Stimulated activated effector memory CD8-positive, alpha-beta T cell treated with anti-CD3 and anti-CD28 coated beads, Interleukin-12 subunit alpha, Interleukin-12 subunit beta, amount 100 ng/mL, for 72 hours (primary cell): ENCODE measurements at places on chromosomes 16 and 17.

DNA sequence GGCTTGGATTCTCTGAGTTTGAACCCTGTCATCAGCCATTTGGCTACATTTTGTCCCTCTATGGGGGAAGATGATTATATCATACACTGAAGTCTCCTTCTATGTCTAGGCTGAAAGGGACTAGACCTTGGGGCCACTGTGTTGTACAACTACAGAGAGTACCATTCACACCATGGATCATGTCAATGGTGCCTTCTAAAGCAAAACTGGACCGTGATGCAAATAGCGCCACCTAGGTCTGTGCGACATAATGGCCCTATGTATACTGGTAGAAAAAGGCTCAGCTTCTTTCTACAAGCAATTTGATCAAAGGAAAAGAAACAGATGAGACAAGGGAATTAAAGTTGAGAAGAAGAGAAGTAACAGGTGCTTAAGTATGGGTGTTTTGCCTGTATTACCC, 100.7 kb downstream of the LYRM1 start:
- peak; percentile 51 for DNase-seq

DNA sequence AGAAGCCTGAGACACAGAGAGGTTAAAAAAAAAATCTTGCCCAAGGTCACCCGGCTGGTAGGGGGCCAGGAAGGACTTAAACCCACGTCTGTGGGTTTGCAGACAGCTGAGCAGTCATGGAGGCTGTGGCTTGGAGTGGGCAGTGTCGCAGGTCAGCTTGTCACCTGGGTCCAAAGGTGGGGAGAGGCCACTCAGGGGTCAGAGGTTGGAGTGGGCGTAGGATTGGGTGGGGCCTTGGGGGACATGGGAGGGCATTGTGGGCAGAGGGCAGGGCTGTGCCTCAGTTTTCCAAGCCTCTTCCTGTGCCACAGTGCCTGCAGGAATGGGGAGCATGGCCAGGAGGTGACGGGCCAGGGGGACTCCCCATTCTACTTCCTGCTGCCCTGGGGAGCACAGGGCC, 2.0 kb upstream of the NDRG4 start:
- DNase-seq, result no peak

DNA sequence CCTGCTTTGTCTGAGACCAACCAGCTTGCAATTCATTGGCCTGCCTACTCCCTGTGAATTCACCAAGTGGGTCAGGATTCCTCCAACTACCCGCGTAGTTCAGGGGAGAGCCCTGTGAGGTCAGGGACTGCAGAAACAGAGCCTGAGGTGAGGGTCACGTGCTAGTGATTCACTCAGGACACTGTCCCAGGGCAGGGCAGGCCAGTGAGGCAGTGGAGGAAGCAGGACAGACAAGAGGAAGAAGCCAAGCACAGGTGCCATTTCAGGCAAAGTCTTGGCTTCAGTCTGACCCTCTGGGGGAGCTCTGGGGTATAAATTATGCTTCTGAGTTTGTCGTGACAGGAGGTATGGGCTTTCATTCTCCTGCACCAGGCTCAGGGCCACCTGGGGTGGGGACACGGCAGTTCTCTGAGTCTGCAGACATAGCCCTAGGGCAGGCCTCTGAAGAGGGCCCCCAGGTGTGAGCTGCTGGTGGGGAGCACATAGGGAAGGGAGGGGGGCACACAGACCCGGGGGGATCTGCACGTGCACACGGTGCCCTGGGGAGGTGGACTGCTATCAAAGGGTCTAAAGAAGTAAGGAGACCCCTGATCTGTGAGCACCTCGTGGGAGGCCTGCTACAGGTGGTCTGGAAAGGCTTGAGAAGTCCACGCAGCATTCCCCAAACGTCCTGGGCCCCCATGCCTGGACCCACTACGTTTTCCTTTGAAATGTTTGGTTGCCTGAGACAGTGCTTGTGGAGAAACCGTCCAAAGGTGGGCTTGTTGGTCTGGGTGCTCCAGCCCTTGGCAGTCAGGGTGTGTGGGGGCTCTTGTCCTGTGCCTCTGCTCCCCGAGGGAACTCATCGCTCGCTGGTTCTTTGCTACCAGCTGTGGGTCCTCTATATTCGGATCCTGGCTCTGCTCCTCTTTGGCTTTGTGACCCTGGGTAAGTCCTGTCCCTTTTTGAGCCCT, 46.4 kb downstream of the NKD1 start:
- no peak for DNase-seq

GRCh38 chr17:31405890-31406371, 14.5 kb downstream of the RAB11FIP4 start:
- no peak for DNase-seq

- peak; percentile 15 for DNase-seq
Observed at GRCh38 chr16:11613381-11614303, 26.9 kb upstream of the LITAF start.

DNA sequence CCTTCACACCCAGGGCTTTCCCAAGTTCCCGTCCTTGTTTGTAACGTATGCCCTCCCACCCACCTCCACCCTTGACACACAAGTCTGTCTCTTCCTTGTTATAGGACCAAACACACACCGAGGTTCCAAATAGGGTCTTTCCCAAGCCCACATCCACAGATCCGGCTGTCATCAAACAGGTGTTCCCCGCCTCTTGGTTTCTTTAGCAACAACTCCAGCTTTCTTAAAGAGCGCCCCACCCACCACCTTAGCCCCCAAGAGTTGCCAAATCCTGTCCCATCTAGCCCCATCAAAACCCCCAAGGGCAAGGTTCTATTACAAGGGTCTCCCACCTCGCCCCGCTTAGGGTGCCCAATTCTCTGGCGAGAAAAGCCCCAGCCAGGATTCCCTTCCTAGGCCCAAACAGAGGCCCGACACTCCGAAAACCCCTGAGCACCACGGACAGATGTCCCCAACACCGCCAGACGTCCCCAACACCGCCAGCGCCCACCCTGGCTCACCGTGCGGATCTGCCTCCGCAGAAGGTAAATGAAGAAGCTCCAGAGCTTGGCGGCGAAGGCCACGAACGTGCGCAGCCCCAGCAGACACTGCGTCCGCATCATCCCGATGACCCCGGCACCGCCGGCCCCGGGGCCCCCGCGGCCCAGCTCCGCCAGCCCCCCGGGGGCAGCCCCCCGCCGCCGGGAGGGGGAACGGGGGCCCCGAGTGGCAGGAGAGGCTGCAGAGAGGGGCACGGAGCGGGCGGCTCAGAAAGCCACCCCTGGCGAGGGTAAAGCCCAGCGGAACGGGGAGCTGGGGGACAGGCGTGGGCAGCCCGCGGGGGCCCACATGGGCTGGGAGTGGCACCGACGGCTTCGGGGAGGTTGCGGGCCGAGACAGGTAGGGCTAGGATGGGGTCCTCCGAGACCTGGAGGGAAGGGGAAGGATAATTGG, 573 bp downstream of the CTDNEP1 start:
- DNase-seq, result no peak

DNA sequence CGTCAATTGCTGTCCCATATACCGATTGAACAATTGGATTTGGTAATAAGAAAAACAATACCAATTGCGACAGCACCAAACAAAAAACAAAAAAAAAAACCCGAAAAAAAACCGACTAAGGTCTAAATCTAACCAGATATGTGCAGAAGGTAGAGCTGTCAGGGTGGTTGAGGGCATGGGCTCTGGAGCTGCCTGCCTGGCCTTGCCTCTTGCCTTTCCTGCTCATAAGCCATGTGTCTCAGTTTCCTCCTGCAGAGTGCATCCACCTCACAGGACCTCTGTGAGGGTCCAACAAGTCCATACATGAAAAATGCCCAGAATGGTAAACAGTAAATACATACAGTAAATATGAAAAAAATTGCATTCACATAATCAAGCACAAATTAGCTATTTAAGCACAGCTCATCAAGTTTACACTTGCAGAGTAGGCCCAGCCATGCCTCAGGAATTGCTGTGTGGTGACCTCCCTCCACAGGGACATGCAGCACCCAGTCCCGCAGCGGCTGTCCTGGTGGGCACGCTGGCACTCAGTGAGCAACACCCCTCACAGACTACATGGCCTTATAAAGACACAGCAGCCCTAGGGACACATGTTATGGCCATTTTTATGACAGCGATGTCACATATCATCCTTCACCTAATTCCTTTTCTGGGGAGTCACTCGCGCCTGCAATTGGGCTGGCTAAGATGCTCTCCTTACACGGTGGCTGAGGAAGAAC, 17.9 kb downstream of the TBC1D28 start:
- no peak for DNase-seq

- no peak for DNase-seq
Observed at GRCh38 chr16:4847774-4848587, 700 bp downstream of the UBN1 start.

GRCh38 chr16:74623214-74623838, 16.4 kb upstream of the GLG1 start:
- DNase-seq, result no peak

DNA sequence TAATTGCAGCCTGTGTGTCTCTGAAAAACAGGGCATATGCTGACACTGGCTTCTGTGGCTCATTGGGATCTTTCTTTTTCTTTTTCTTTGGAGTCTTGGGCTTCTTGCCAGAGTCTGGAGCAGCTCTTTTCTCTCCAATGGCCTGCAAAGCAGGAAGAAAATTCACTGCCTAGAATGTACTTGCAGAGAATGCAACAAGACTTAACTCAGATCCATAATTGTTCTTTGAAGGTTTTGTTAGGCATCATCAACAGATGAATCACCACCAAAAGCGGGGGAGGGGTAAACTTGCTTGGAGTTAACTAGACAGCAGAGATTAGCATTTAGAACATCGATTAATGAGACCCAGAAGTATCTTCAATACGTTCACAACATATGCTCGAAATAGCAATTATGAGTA, 100.9 kb downstream of the TOX3 start:
- DNase-seq, result no peak

- peak; percentile 63 for DNase-seq
Observed at GRCh38 chr16:70738083-70738977, 52.5 kb upstream of the MTSS2 start.

DNA sequence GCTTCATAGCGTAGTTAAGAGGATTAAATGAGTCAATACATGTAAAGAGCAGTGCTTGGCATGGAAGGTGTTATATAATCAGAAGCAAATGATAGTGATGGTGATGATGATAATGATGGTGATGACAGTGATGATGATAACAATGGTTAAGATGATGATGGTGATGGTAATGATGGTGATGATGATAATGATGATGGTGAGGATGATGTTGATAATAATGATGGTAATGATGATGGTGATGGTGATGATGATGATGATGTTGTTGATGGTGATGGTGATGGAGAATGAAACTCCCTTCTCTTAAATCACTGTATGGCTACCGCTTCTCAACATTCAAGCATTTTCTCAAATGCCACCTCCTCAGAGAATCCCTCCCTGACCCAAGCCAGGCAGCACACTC, 190.5 kb downstream of the TMEM132E start:
- no peak for DNase-seq

GRCh38 chr16:49639739-49640431, 216.0 kb downstream of the ZNF423 start:
- no peak for DNase-seq

- DNase-seq, result peak; percentile 57
Observed at GRCh38 chr16:17224879-17225281, 245.9 kb downstream of the XYLT1 start.

DNA sequence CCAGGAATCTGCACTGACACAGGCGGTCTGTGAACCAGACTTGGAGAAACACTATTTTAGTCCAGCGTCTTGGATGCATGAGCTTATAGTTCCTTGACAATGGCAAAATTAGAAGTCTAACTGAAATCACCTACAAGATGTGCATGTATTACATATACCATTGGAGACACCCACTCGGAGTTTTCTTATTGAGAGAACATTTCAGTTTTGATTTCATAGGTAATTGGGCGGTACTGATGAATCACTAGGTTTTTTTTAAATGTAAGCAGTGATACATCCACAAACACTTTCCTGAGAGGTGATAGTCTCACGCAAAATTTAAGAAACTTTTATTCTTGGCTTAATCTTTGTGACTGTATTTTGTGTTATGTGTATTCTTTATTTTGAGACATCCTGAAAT, 69.8 kb downstream of the PRKCA start:
- no peak for DNase-seq

- DNase-seq, result no peak
Observed at GRCh38 chr16:85229869-85230462, 117.7 kb upstream of the CIBAR2 start.

DNA sequence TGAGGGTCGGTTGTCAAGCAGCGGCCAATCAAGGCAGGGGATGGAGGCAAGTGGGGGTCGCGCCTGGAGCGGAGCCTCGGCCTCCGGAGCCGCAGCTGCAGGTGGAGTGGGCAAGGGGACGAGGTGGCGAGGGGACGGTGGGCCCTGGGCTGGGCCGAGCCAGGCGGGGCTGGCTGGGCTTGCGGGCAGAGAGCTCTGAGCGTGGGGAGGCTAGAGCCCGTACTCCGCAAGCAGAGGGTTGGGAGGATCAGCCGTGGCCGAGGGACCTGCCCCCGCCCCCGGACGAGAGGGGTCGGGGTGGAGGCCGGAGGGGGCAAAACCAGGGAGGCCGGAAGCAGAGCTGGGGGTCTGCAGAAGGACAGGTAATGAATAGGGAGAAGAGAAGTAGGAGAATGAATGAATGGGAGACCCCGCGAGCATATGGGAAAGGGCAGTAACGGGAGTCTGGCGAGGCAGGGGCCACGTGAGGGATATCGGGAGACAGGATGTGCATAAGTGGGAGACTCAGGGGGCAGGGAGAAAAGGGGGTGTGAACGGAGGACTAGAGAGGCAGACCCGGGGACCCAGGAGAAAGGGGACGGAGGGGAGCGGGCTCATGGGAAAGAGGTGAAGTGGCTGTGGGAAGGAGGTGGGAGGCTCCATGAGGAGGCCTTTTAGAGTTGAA, at the start of gene KATNB1:
KATNB1 (plus strand) TSS at position 16 of the 664 bp plus-strand sequence. CDS start 1,474 bp downstream, outside the sequence.
- DNase-seq, result no peak

GRCh38 chr17:29252101-29252791, 5.6 kb downstream of the CRYBA1 start:
- no peak for DNase-seq

DNA sequence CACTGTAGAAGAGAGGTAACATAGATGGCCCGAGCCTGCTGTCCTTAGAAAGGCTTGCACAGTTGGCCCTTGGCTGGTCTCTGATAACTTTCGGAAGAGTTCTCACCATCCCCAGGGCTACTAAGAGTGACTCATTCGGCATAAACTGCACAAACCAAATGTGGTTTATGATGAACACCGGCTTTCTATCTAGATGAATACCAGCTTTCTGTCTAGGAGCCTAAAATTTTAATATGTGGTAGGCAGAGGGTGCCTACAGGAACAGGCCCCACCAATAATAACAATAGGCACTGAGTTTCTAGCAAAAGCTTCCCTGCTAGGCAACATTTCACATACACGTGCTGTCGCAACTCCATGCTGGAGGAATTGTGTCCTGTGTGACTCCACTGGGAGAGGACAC, 15.4 kb downstream of the CNOT1 start:
- no peak for DNase-seq

GRCh38 chr16:27450196-27450549, 48.2 kb downstream of the IL21R start:
- DNase-seq, result no peak

DNA sequence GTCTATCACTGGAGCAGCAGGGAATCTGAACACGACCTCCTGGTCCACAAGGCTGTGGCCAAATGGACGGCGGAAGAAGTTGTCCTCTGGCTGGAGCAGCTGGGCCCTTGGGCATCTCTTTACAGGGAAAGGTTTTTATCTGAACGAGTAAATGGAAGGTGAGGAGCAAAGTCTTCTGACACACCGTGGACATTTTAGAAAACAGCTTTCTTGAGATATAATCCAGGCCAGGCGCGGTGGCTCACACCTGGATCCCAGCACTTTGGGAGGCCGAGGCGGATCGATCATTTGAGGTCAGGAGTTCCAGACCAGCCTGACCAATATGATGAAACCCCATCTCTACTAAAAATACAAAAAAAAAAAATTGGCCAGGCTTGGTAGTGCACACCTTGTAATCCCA, 17.1 kb downstream of the BFAR start:
- DNase-seq, result no peak

- DNase-seq, result no peak
Observed at GRCh38 chr17:57622683-57623433, 122.2 kb downstream of the CCDC182 start.

GRCh38 chr16:48680881-48681280, 70.9 kb upstream of the N4BP1 start:
- DNase-seq, result no peak
